Endothelial cell of umbilical vein (primary cell): ENCODE measurements at places on chromosomes 7 and 10. TPM values are rescaled to one million over a fixed set of nuclear protein-coding genes. Genes with fewer than 3 reads are reported as not detected.

DNA sequence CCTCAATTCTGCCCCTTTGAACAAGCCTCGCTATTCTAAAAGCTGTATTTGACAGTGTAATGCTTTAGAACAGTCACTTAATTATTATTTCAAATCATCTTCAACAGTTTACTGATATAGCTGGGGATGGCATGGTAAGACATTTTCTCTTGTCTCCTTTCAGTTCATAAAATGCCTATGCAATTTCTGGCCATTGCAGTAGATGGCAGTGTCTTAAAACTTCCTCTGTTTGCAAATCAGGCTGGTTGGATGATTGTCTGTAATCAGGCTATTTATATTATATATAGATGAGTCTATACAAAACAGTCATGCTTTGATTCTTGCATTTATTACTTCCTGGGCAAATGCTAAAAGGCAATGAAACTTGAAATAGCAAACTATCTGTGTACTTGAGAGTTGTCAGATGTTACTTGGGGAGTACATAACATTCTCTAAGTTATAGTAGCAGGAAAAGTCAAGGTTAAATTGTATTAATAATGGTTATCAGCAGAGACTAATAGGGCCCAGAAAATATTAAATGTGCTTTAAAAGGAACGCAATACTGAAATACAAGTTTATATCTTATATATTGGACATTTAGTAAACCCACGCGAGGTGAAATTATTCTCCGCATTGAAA lies 55.5 kb upstream of the LHFPL3 start:
- peaks cover 1% of the 10 kb centered on the region for H3K27me3 ChIP-seq
- H3K36me3 ChIP-seq, result no peaks in the 10 kb centered on the region
- peak; percentile 55 for DNase-seq
- H3K4me3 ChIP-seq, result no peak overlapping the region
- H3K4me1 ChIP-seq, result no peaks in the 10 kb centered on the region

- no peak overlapping the region for H3K4me3 ChIP-seq
These were observed 165.3 kb downstream of the PTPRN2 start for GRCh38 chr7:158422196-158422886.

GRCh38 chr7:64997927-64998391 lies 7.1 kb upstream of the ZNF117 start:
- no peaks in the 10 kb centered on the region for H3K36me3 ChIP-seq
- no peak overlapping the region for H3K27ac ChIP-seq
- H3K27me3 ChIP-seq, result no peaks in the 10 kb centered on the region
- H3K4me3 ChIP-seq, result no peak overlapping the region

GRCh38 chr7:117117172-117117571 lies 163.9 kb downstream of the ST7 start:
- H3K36me3 ChIP-seq, result no peaks in the 10 kb centered on the region
- H3K4me3 ChIP-seq, result no peak overlapping the region
- H3K4me1 ChIP-seq, result peaks cover 8% of the 10 kb centered on the region
- no peaks in the 10 kb centered on the region for H3K27me3 ChIP-seq

DNA sequence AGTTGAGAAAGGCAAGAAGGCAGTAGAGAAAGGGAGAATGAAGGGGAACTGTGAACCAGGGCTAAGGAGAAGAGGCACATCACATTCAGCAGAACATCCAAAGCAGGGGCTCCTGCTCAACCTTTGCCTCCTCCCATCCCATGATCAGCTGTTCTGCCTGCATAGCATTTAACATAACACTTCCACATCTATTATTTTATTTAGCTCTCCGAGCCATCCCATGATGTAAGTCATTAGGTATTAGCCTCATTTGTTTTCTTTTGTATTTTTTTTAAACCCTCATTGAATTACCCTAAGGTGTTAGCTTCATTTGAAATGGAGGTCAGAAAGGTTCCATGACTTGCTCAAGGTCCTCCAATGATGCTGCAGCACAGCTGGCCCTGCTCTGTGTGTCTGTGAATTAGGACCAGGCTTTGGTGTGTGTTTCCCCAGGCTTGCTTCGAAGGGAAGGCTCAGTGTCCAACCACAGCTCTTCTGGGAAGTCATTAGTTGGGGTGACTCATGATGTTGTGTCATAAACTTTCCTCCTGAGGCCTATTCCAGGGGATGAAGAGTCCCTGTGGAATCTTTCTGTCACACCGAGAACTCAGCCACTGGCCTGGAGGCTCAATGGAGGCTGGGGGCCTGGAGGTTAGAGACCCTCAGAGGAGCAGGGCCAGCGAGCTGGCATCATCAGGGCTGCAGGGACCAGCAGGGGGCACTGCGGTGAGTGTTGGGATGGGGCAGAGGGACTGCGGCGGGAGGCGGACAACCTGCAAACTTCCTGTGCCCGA lies 16.5 kb downstream of the NPFFR1 start:
- no peaks in the 10 kb centered on the region for H3K36me3 ChIP-seq
- H3K4me1 ChIP-seq, result peaks cover 2% of the 10 kb centered on the region
- no peak overlapping the region for H3K27ac ChIP-seq
- DNase-seq, result peak; percentile 25
- peaks cover 13% of the 10 kb centered on the region for H3K27me3 ChIP-seq

GRCh38 chr10:63261496-63261895 lies 128.4 kb downstream of the NRBF2 start:
- H3K27ac ChIP-seq, result no peak overlapping the region
- H3K27me3 ChIP-seq, result no peaks in the 10 kb centered on the region
- peaks cover 37% of the 10 kb centered on the region for H3K4me1 ChIP-seq
- no peaks in the 10 kb centered on the region for H3K36me3 ChIP-seq
- H3K4me3 ChIP-seq, result no peak overlapping the region
- DNase-seq, result no peak

ITPRID1 gene
- polyA plus RNA-seq, result not detected in 2 replicates

GCK gene
- 0.13 and 0.17 TPM in 2 replicates for polyA plus RNA-seq

ARL3 gene
- 4.9 and 6.6 TPM in 2 replicates for polyA plus RNA-seq

OR2A7 gene
- polyA plus RNA-seq, result 0.10 and 0.33 TPM in 2 replicates

PCGF6 gene
- polyA plus RNA-seq, result 2.5 and 3.8 TPM in 2 replicates
